IMR-90 (cell line): ENCODE measurements at places on chromosomes 16 and 17. TPM values are rescaled to one million over a fixed set of nuclear protein-coding genes. Genes with fewer than 3 reads are reported as not detected.
A peak's percentile ranks its signal among the peaks of the same experiment; 100 is the strongest.

GRCh38 chr17:69874175-69874670 lies 200.8 kb upstream of the KCNJ16 start:
- peak; percentile 87 for DNase-seq

GRCh38 chr17:83144421-83145357 lies 65.3 kb downstream of the METRNL start:
- DNase-seq, result peak; percentile 5

- no peak for DNase-seq
Observed at GRCh38 chr17:82474223-82475010, 15.9 kb downstream of the NARF start.

- no peak for DNase-seq
Observed at GRCh38 chr16:6265968-6266367, 1066.7 kb upstream of the RBFOX1 start.

- no peak for DNase-seq
Observed at GRCh38 chr16:1807626-1808025, 14.1 kb upstream of the IGFALS start.

- DNase-seq, result peak; percentile 84
Observed at GRCh38 chr16:106623-107324, 28.7 kb downstream of the MPG start.

- no peak for DNase-seq
Observed at GRCh38 chr17:14699574-14700185, 398.8 kb downstream of the HS3ST3B1 start.

The EFCAB3 gene
- polyA plus RNA-seq, result not detected in 2 replicates

The IRX5 gene
- polyA plus RNA-seq, result not detected in 2 replicates

The MYL4 gene
- polyA plus RNA-seq, result 0.20 TPM in 1 of 2 replicates, not detected in the other
